Motor neuron (in vitro differentiated cells): ENCODE measurements at places on chromosomes 1 and 21. TPM values are rescaled to one million over a fixed set of nuclear protein-coding genes. Genes with fewer than 3 reads are reported as not detected.

The NGF gene
- 12.5 and 20.0 TPM in 2 replicates for total RNA-seq

DNA sequence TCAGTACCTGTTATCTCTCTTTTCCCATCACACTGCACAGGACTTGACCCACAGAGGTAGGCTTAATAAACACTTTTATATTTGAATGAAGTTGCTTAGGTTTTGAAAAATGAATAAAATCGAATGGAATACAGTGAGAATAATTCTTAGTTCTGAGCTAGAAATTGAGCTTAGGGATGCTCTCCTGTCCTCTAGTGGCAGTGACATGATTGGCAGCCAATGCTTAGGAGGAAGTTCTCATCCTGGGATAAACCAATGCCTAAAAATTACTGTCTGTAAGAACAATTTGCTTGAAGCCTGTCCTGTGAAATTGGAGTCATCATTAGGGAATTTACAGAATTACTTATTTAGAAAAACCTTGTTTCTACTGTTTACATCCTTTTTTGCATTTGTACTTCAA is 21.3 kb upstream of the CYP4X1 start:
- ATAC-seq, result no peak

DNA sequence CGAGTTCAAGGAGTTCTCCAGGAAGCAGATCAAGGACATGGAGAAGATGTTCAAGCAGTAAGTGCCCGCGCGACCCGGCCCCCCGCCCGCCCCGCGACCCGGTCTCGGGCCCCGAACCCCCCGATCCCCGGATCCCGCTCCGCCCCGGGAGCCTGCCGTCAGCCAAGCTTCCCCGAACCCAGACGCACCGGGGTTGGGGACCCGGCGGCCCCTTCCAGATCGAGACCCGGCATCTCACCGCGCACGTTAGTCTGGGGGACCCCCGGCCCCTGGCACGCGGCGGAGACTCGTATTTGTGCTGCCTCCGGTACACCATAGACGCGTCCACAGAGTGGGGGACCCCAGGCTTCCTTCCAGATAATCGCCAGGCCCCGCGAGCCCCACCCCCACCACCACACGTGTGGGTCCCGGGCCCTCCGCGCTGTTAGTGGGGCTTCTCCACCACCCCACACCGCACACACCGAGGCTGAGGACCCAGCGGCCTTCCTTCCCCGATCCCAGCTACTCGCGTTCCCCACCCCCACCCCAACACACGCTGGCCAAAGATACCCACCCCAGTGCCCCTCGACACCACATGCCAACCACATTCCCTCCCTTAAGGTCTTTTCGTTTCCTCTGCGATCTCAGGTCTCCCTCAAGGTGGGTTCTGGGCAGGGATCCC is 665 bp downstream of the EFHD2 start:
- ATAC-seq, result no peak

- ATAC-seq, result no peak
These were observed 44.1 kb downstream of the XCL2 start for GRCh38 chr1:168499688-168500049.
